ENCODE measurements at places on chromosomes 4 and X.

- DNase-seq, result no peak
Observed at GRCh38 chrX:119816300-119816699, 24.9 kb upstream of the RPL39 start.

GRCh38 chr4:96102541-96103026 lies 262.7 kb downstream of the PDHA2 start:
- no peak for DNase-seq

DNA sequence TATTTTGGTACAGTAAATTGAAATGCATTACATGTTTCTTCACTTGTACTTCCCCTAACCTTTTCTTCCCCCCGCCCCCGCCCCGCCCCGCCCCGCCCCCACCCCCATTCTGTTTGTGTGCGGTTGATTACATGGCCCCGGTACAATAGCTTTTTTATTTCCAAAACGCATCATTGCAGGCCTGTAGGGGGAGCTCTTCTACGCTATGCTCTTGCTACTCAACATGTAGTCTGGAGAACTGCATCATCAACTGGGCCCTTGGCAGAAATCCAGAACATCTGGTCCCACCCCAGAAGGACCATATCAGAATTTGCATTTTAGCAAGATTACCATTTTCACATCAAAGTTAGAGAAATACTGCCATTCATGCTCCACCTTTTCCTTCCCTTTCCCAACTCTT lies 333.3 kb upstream of the DDX53 start:
- DNase-seq, result no peak

- DNase-seq, result no peak
Observed at GRCh38 chr4:1855333-1856070, 454 bp downstream of the LETM1 start.
